ENCODE measurements at places on chromosomes 12 and 14.

GRCh38 chr14:87052646-87053225, 940.2 kb downstream of the GALC start:
- no peak for DNase-seq

DNA sequence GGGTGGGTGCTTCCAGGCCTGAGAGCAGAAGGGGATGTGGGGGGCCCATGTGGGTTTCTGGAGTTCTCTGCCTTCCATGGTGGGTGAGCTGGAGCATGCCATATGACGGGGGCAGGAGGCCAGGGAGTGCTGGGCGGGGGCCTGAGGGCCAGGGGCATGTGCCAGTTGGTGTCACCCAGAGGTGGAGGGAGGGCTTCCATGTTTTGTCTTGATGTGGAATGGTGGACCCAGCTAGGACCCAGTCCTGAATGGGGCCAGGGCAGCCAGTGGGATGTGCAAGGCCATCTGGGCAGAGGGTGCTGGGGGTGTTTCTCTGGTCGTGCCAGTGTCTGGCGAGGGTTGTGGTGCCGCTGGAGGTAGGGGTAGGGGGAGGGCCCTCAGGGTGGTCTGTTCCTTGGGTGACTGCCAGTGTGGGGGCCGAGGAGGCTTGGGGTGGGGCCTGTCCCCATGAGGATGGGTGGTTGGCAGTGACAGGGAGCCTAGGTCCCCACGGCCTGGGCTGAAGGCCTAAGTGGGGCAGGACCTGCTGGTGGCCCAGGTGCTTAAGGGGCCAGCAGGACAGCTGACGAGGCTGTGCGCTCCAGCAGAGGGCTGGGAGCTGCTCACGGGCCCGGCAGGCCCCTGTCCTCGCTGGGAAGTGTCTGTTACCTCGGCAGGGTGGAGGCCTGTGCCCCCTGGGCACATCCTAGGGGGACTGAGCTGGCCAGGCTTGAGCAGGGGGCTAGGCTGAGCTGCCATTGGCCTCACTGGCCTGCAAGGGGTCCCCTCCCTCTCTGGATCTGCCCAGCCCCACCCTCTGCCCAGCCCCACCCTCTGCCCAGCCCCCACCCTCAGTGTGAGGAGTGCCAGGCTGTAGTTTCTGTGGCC, 26.8 kb downstream of the CEP170B start:
- no peak for DNase-seq

GRCh38 chr12:7241404-7242005, 52.0 kb downstream of the PEX5 start:
- DNase-seq, result no peak

- DNase-seq, result no peak
Measured at GRCh38 chr14:54854181-54854580, 48.4 kb downstream of the GCH1 start.

GRCh38 chr12:53453953-53454640, 2.2 kb downstream of the PCBP2 start:
- DNase-seq, result no peak

DNA sequence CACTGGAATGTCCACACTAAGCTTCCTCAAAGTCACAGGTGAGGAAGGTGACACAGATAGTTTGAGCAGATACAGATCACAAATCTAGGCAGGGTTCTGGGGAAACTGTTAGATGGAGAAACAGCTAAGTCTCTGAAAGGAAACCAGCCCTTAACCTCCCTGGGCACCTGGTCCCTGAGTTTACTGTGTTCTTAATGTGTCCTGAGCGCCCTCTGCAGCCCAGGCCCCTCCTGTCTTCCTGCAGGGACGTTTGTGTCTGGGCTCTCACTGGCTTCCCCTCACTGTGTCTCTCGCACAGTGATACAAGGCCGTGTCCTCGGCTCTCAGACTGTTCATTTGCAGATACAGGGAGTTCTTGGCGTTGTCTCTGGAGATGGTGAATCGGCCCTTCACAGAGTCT, 684.3 kb downstream of the TMEM121 start:
- no peak for DNase-seq

GRCh38 chr12:11630046-11630706, 19.3 kb upstream of the ETV6 start:
- no peak for DNase-seq

DNA sequence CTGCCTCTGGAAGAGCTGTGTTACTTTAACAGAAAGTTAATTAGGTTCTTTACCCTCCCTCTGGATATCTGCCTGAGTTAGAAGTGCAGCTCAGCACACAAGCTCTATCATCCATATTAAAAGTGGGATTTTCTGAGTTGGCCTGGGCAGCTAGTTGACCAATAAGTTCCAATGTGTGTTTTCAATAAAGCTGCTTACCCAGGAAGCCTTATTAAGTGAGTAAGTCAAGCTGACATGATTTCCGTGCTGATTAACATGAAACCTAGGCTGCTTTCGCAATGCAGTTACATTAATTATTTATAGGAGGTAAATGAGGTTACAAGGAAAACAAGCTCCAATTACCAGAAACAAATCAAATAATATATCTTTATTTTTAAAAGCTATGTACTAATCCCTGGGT, 4.8 kb downstream of the NEUROD4 start:
- no peak for DNase-seq

DNA sequence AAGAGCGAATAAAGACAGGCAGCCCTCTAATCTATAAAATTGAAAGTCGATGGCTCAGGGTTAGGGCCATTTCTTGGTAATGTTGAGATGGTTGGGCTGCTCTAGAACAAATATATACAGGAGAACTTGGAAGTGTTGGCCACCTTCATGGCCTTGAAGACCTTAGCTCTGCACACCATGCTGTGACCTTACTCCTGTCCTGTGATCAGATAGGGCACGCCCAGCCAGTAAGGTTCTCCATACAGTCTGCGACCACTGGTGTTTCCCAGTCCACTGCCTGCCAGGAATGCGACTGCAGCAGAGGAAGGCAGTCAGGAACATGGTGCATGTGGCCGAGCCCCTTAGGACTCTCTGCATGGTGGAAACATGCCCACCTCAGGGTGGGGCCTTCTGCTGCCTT, 73.2 kb upstream of the PSMA6 start:
- no peak for DNase-seq

GRCh38 chr14:81273961-81274575, 53.3 kb upstream of the GTF2A1 start:
- no peak for DNase-seq

Measured in stimulated activated CD4-positive, alpha-beta T cell treated with anti-CD3 and anti-CD28 coated beads, Interleukin-2, amount 100 ng/mL, for 48 hours (primary cell).